ENCODE measurements at places on chromosomes 16 and 17.
A peak's percentile ranks its signal among the peaks of the same experiment; 100 is the strongest.

- no peak for DNase-seq
These were observed 80.0 kb downstream of the MARCHF10 start for GRCh38 chr17:62727916-62728672.

DNA sequence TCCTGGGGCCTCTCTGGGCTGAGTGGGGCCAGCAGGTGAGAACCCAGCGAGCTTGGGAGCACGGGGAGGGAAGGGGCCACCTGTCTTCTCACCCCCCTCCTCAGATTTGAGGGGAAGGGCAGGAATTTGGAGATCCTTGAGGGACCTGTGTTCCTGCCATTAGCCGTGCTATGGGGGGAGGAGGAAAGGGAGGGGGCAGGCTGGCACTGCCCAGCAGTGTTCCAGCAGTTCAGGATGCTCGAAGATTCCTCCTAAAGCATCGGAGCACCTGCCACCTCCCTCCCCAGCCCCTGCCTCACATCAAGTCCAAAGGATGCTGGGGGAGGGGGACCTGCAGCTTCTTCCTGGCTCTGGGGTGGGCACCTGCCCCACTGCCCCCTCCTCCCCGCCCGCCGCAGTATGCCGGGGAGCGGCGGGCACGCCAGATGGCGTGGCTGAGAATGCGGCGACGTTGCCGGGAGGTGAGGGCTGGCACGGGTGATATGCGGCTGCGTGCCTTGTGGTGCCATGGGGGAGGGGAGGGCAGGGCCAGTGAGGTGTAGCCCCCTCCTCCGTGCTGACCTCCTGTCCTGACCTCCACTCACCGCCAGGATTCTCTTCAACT is 4.7 kb upstream of the NEUROD2 start:
- no peak for DNase-seq

- no peak for DNase-seq
These were observed 142.4 kb downstream of the TOX3 start for GRCh38 chr16:52404546-52404945.

- no peak for DNase-seq
These were observed 163.9 kb downstream of the ZFHX3 start for GRCh38 chr16:72884037-72884436.

GRCh38 chr17:4966844-4967538 is 626 bp downstream of the SPAG7 start:
- DNase-seq: peak; percentile 91

DNA sequence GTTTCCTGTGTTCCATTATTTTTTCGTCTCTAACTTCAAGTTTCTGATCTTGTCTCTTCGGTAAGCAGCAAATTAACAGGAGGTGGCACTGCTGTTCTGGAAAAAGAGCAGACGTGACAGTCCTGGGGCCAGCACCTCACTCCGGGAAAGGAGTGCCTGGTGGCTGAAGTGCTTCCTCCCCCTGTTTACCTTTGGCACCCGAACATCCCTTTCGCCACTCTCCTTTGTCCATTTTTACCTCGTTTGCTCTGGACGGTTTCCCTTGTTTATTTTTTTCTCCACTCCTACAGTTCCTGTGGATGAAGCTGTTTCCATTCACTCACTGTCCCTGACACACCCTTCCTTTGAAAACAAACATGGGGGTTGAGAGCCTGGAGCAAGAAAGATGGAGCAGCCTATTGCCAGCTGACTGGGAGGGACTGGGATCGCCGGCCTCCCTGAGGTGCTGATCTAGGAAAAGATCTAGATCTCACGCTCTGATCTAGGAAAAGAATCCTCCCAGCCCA is 12.6 kb downstream of the SAP30BP start:
- DNase-seq: no peak
